ENCODE measurements at places on chromosomes 12 and 14.
A peak's percentile ranks its signal among the peaks of the same experiment; 100 is the strongest.

- DNase-seq = no peak
These were observed 10.8 kb downstream of the KCTD10 start for GRCh38 chr12:109466305-109466704.

DNA sequence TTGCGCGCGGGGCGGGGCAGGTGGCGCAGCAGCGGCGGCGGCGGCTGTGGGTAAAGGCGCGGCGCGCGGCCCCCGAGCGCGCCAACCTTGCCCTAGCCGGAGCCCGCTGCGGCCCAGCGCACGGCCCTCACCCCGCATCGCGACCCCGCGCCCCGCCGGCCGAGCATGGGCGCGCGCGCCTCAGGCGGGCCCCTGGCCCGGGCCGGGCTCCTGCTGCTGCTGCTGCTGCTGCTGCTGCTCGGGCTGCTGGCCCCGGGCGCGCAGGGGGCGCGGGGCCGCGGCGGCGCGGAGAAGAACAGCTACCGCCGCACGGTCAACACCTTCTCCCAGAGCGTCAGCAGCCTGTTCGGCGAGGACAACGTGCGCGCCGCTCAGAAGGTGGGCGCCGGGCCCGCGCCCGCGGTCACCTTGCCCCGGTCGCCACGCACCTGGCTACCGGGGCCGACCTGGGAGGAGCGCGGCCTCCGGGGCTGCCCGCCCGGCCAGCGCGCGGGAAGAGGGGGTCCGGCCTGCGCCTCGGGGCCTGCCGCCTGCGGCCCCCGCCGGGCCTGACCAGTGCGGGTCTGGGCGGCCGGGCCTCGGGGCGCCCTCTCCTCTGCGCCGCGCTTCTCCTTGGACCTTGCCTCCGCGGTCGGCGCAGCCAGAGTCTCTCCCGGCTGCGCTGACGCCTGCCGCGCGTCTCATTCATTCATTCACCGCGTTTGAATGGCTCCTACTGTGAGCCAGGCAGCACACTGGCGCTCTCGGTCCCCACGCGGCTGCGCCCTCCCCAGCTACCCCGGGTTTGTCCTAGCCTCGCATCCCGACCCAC lies at the start of gene BRI3BP:
Gene BRI3BP (plus strand): TSS at position 20 of the 811 bp plus-strand sequence. CDS start 146 bp downstream, at position 166.
- DNase-seq = no peak

- DNase-seq = no peak
These were observed 10.5 kb upstream of the C14orf93 start for GRCh38 chr14:23020143-23021128.

DNA sequence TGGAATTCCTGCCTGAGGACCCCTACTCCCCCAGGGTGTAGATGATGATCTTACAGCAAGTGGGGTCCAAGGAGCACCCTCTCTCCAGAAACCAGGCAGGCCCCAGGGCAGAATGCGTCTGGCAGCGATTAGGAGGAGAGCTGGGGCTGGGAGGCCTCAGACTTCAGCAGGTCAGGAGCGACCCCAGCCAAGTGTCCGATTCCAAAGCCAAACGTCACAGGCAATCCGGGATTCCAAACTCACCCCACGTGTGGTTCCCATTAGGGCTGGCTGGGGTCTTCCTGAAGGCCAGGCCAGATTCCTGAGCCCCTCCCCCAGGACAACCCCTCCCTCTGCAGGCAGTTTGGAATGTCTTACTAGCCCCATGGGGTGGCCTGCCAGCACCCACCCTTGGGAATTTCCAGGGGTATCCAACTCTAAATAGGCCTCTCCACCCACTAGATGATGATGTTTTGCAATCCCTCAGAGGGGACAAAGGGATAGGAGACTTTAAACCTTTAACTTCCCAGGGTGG lies 17.3 kb upstream of the FIGNL2 start:
- DNase-seq = no peak

GRCh38 chr14:26596543-26597061 lies 1.2 kb downstream of the NOVA1 start:
- DNase-seq = peak; percentile 83
